ENCODE measurements at places on chromosomes 4 and X.

DNA sequence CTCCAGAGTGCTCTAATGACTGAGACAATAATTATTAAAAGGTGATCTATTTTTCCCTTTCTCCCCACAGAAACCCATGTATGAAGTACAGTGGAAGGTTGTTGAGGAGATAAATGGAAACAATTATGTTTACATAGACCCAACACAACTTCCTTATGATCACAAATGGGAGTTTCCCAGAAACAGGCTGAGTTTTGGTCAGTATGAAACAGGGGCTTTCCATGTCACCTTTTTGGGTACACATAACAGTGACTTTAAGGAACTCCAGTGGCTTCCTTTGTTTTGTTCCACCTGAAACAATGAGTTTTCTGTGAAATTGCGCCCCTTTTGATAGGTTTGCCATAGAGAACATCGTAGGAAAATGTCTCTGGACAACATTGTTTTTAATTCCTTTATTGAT lies 69.6 kb downstream of the KIT start:
- DNase-seq, result no peak

DNA sequence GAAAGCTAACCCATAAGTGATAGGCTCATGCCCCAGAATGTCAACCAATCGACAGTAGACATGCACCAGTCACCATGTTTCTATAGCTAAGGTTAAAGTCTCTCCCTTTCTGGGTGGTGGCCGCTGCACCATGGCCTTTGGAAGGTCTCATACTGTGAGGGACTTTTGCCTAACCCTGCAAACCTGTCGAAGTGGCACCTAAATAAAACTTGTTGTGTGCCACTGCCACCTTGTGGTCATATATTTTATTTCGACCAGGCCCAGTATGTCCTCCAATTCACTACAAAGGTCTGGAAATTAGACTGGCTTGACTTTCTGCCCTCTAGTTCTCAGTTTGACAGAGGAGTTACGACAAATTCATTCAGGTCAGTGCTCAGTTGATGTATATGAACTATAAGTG lies 163.1 kb downstream of the SMARCA1 start:
- peak; percentile 39 for DNase-seq

DNA sequence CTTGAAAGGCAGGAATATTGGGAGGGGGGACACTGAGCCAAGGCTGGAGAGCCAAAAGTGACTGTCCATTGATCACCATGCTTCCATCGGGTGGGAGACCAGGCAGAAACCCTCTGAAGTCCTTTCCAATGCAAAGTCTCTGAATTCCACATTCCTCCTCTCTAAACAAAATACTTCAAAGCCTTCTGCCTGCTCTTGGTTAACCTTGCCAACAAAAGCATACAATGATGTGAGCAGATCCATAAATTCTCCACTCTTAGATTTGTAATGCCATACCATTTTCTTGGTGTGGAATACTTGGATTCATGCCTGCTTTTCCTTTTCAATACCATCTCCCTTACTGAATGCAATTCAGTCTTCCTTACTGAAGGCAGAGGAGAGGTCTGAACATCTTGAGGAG lies 74.1 kb upstream of the FAM9B start:
- DNase-seq, result no peak

GRCh38 chrX:19846995-19847790 lies 40.2 kb downstream of the SH3KBP1 start:
- DNase-seq, result peak; percentile 84
